ENCODE measurements at places on chromosomes 2 and 18. TPM values are rescaled to one million over a fixed set of nuclear protein-coding genes. Genes with fewer than 3 reads are reported as not detected.

The ROCK1 gene
- 33.0 TPM for total RNA-seq

The GULP1 gene
- total RNA-seq = 66.7 TPM

DNA sequence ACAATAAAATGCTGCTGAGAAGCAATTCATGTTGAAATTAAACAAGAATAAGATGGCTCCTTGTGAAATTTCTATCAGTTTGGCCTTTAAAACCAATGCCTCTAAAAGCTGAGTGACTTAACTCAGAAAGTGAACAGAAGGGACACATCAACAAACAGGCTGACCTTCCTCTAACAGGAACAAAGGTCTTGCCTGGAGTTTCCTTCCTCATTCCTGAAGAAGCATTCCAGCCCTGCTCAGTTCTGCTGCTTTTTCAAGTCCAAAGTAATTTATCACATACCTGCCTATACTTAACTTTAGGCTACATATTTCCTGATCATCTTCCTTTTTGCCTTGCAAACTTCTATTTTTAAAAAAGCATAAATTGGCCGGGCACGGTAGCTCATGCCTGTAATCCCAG, 14.1 kb downstream of the PTRHD1 start:
- DNase-seq = no peak
- no peaks in the 10 kb centered on the region for H3K36me3 ChIP-seq
- H3K4me3 ChIP-seq = no peak overlapping the region
- no peaks in the 10 kb centered on the region for H3K27me3 ChIP-seq
- H3K4me1 ChIP-seq = no peaks in the 10 kb centered on the region
- H3K27ac ChIP-seq = no peak overlapping the region

DNA sequence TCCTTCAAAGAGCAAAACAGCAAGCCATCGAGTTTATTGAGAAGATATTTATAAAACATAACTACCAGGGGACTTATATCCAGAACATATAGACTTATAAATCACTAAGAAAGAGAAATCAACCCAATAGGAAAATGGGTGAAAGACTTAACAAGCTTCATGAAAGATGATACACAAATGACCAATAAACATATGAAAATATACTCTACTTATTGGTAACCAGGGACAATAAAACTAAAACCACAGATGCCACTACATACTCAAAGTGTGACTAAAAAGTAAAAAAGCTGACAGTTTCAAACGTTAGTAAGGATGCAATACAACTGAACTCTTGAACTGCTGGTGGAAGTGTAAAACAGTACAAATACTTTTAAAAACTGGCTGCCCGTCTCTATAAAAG, 154.3 kb downstream of the TMEM163 start:
- no peak for DNase-seq
- H3K27ac ChIP-seq = no peak overlapping the region
- no peak overlapping the region for H3K4me3 ChIP-seq
- H3K4me1 ChIP-seq = no peaks in the 10 kb centered on the region
- H3K36me3 ChIP-seq = no peaks in the 10 kb centered on the region

GRCh38 chr2:205610437-205610836, 71.9 kb upstream of the NRP2 start:
- DNase-seq = no peak
- H3K4me3 ChIP-seq = no peak overlapping the region
- H3K27ac ChIP-seq = no peak overlapping the region
- no peaks in the 10 kb centered on the region for H3K36me3 ChIP-seq

The GAREM2 gene
- total RNA-seq = 1.1 TPM

DNA sequence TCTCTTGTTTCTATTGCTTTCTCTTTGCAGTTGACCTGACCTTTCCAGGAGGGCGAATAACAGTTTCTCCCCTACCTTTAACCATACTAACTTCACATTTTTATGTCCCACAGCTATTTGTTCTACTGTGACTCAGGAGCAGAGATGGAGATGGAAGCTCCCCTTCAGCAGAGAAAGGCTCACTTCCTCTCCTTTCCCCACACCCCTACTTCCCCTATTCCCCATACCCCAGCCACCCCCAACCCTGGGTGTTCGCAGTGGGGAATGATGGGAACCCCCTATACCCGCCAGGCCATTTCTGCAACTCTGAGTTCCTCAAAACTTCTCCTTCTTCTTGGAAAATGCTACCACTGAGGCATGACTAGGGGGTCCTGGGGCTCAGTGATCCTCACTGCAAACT, 285.4 kb upstream of the MGAT5 start:
- no peaks in the 10 kb centered on the region for H3K36me3 ChIP-seq
- peak; percentile 26 for DNase-seq
- no peaks in the 10 kb centered on the region for H3K27me3 ChIP-seq
- H3K27ac ChIP-seq = no peak overlapping the region
- H3K4me1 ChIP-seq = peaks cover 12% of the 10 kb centered on the region

DNA sequence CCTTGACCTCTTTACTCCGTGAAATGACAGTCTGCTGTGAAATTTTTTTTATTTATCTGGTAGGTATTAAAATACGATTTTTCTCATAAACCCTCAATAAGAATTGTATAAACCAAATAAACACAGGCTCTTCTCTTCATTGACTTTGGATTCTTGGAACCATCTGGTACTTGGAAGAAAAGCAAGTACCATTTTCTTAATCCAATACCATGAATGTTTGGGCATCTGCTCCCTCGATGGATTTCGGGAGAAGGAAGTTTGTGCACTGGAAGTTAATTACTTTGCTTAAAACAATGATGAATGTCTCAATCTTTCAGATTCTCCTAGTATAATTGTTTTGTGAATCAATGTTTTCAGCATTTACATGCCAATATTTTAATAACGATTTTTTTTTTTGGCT, 5.3 kb upstream of the SCG2 start:
- no peak overlapping the region for H3K27ac ChIP-seq
- no peak for DNase-seq
- no peaks in the 10 kb centered on the region for H3K27me3 ChIP-seq
- no peaks in the 10 kb centered on the region for H3K36me3 ChIP-seq

- H3K4me3 ChIP-seq = no peak overlapping the region
- DNase-seq = peak; percentile 13
- no peaks in the 10 kb centered on the region for H3K4me1 ChIP-seq
- H3K36me3 ChIP-seq = no peaks in the 10 kb centered on the region
- no peaks in the 10 kb centered on the region for H3K27me3 ChIP-seq
These were observed 91.5 kb upstream of the HS6ST1 start for GRCh38 chr2:128410035-128410757.

DNA sequence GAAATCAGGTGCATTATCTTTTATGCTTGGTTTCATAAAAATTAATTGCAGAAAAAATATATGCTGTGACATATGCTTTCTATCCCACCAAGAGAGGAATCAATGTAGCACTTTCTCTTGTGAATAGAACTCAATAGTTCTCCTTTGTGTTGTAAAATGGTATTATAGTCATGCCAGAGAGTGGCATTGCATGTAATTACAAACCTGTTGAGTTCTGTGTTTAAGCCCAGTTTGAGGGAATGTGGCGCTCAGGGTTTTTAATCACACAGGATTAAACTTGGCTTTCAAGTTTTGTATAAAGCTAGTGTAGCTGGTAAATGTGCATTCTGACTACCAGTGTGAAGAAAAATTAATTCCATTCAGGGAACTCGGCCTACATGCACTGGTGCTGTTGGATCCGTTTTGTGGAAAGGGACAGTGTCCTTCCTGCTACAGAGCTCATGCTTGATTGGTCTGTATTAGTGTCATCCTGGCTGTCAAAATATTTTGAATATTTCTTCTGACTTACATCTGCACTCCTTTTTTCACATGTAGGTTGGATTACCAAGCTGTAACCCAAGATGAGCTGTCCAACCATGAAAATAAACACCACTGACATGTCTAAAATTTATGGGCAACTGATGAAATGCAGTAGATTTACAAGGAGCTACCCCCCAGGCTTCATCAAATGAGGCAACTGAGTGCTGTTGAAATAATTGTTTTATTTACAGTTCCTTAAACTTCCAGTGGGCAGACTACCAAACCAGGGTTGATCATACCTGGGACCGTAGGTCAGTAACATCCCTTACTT, 80.3 kb downstream of the SLC4A3 start:
- H3K4me3 ChIP-seq = no peak overlapping the region
- no peak overlapping the region for H3K27ac ChIP-seq
- DNase-seq = no peak

The CD28 gene
- 0.55 TPM for total RNA-seq

DNA sequence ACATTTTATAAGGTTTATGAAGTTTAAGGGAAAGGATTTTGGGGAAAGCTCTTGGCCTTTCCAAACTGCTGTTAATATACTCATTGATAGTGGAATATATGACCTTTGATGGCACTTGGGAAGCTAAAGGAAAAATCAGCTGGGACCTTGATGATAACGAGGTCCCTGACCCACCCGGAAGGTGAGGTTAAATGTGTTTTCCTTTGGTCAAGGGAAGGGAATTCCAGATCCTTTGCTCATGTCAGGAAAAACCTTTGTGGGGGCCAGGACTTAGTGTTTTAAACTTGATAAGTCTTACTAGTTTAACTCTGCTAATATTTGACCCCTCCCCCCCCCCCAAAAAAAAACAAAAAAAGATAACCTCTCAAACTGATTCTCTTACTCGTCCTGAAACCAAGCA, 50.7 kb downstream of the CRIM1 start:
- H3K36me3 ChIP-seq = no peaks in the 10 kb centered on the region
- no peak overlapping the region for H3K27ac ChIP-seq
- H3K4me3 ChIP-seq = no peak overlapping the region
- H3K4me1 ChIP-seq = peaks cover 21% of the 10 kb centered on the region

The CXCR1 gene
- total RNA-seq = 0.17 TPM

The CKAP2L gene
- 1.3 TPM for total RNA-seq

The MDH1B gene
- total RNA-seq = 0.88 TPM

GRCh38 chr2:149184991-149185390, 145.4 kb upstream of the LYPD6 start:
- no peaks in the 10 kb centered on the region for H3K36me3 ChIP-seq
- peak; percentile 7 for DNase-seq
- H3K27ac ChIP-seq = no peak overlapping the region

- no peak overlapping the region for H3K4me3 ChIP-seq
- H3K27me3 ChIP-seq = no peaks in the 10 kb centered on the region
- H3K36me3 ChIP-seq = no peaks in the 10 kb centered on the region
- DNase-seq = no peak
- H3K4me1 ChIP-seq = no peaks in the 10 kb centered on the region
These were observed 5.2 kb downstream of the EML6 start for GRCh38 chr2:54728669-54729120.

The POU3F3 gene
- total RNA-seq = 0.14 TPM

DNA sequence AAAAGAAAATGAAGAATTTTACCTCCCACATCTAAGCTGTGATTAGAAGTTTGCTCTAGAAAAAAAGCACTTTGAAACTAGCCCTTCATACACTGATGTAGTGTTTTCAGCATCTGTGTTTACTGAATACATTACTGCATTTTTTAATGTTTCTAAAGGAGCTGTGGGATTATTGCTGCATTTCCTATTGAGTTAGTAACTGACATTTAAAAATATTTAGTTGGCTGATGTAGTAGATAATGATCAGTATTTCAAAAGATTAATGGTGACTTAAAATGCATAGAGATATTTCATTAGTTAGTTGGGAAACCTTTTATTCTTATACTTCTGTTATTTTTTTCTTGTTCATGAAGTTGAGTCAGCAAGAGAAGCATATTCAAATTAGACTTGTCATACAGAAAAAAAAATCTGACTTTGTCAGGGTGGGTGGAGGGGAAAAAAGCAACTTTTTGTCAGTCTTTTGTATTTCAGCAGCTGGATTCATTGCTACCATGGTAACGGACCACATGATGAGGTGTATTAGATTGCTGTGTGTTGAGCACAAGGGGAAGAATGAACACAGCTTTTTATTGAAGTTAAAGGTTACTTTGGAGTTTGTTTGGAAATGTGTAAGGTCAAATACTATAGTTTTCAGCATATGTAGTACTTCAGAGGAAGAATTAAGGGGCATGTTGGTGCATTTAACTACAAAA, at the start of gene DTNA:
TSS of gene DTNA (plus strand) at position 549 of the 692 bp plus-strand sequence. CDS start 45,679 bp downstream, outside the sequence.
- no peaks in the 10 kb centered on the region for H3K36me3 ChIP-seq
- peak within 1 kb of the TSS; percentile 47 for H3K27ac ChIP-seq
- H3K4me1 ChIP-seq = peaks cover 43% of the 10 kb centered on the region
- no peaks in the 10 kb centered on the region for H3K27me3 ChIP-seq

The MYL12B gene
- total RNA-seq = 384 TPM

- peak within 1 kb of the TSS; percentile 81 for H3K4me3 ChIP-seq
- H3K36me3 ChIP-seq = no peaks in the 10 kb centered on the region
- no peaks in the 10 kb centered on the region for H3K27me3 ChIP-seq
These were observed at the start of gene POLE4 for GRCh38 chr2:74958274-74959105. Gene POLE4 (plus strand): TSS chr2:74958643. CDS start chr2:74958680, 37 bp downstream.

DNA sequence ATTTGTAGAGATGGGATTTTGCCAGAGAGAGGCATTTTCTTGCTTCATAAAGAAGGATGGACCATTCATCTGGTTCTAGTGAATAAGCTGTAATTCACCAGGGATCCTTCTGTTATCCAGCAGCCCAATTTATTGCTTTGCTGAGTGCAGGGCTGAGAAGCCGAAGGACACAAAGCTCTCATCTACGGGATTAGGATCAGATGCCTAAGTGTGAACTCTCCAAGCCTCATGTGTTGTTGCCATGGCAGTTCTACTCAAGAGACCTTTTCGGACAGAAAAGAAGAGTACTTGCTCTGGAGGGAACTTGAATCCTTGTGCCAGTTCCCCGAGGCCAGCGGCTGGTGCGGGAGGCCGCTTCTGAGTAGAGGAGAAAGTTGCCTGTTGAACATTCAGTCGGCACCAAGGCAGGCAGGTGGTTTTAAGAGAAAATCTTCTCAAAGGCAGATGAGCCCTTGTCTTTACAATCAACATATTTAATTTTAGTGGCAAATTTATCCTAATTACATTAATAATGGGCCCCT, 38.4 kb upstream of the MBP start:
- no peak for DNase-seq
- H3K4me3 ChIP-seq = no peak overlapping the region
- no peaks in the 10 kb centered on the region for H3K4me1 ChIP-seq
- no peak overlapping the region for H3K27ac ChIP-seq

- no peaks in the 10 kb centered on the region for H3K4me1 ChIP-seq
- no peak for DNase-seq
- H3K27ac ChIP-seq = no peak overlapping the region
- no peaks in the 10 kb centered on the region for H3K27me3 ChIP-seq
These were observed 31.0 kb downstream of the ANKRD29 start for GRCh38 chr18:23631746-23632145.

GRCh38 chr2:42859006-42859552, 66.7 kb upstream of the HAAO start:
- H3K4me3 ChIP-seq = no peak overlapping the region
- H3K36me3 ChIP-seq = no peaks in the 10 kb centered on the region
- H3K27ac ChIP-seq = no peak overlapping the region
- peak; percentile 83 for DNase-seq

The CD226 gene
- not detected for total RNA-seq

- no peak overlapping the region for H3K27ac ChIP-seq
- no peak for DNase-seq
- no peak overlapping the region for H3K4me3 ChIP-seq
- H3K4me1 ChIP-seq = no peaks in the 10 kb centered on the region
These were observed 21.7 kb upstream of the ABCA12 start for GRCh38 chr2:215160081-215160480.

The CNRIP1 gene
- total RNA-seq = 16.6 TPM

DNA sequence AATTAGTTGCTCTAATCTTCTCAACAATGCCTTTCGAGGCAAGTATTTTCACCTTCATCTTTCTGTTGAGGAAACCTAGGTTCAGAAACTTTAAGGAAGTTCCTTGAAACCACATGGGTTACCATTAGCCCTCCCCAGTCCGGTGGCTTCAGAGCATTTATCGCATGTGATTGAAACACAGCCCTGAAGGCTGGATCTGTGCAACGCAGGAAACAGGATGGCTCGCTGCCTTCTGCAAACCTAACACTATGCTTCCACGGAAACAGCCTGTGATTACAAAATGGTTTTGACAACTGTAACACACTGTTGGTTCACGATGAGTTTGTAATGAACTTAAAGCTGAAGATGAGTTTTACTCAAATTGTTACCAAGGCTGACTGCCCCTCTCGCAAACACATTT, 68.5 kb downstream of the EPB41L3 start:
- no peak overlapping the region for H3K27ac ChIP-seq
- peaks cover 17% of the 10 kb centered on the region for H3K4me1 ChIP-seq
- H3K27me3 ChIP-seq = no peaks in the 10 kb centered on the region
- H3K4me3 ChIP-seq = no peak overlapping the region
- DNase-seq = no peak

Measured in adrenal gland (tissue), 19 donors.